Mesenteric fat pad (tissue), 1 donor: ENCODE measurements at places on chromosomes 5 and 9. TPM values are rescaled to one million over a fixed set of nuclear protein-coding genes. Genes with fewer than 3 reads are reported as not detected.

The CARTPT gene
- not detected for total RNA-seq

The BAG1 gene
- 131 TPM for total RNA-seq

The ANKRD20A1 gene
- 2.2 TPM for total RNA-seq

The KIF20A gene
- total RNA-seq = not detected

The STK32A gene
- total RNA-seq = 0.51 TPM

- no peak for DNase-seq
Observed at GRCh38 chr9:13863112-13863511, 450.8 kb downstream of the NFIB start.

DNA sequence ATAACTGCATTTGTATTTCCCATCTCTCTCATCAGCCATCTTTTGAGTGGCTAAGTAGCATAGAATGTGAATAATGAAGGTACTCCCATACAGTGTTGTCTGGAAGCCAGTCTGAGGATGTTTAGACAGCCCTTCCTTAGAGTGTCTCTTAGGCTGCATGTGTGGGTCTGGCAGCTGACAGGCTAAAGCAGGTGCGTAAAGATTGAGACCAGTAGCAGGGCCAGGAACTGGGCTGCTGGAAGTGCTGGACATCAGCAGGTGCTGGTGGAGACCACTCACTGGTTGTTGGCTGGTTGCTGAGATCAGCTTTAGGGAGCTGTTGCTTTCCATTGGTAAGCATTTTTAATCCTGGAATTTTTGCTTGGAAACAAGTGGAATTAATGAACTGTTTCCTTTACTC lies 197.5 kb downstream of the PCSK5 start:
- no peak for DNase-seq

- no peak for DNase-seq
Observed at GRCh38 chr5:7763621-7764072, 87.3 kb downstream of the CFAP90 start.

- DNase-seq = no peak
Observed at GRCh38 chr5:141039061-141039460, 12.1 kb upstream of the PCDHB1 start.

DNA sequence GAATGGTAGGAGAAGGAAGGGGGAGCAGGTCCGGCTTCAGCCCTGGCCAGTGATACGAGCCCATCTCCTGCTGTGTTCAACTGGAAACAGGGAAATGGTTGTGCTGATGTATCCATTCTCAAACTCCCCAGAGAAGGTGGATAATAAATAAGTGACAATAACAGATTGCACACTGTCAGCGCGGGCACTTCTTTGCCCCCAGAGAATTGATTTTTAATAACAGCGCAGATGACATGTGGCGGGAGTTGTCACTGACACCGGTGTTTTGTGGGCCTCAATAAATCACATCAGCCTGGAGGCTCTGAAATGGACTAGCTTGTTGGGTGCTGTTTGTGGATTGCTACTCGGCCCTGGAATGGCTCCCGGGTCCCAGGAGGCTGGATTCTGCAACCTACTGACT lies 141.4 kb upstream of the PANK3 start:
- DNase-seq = no peak

DNA sequence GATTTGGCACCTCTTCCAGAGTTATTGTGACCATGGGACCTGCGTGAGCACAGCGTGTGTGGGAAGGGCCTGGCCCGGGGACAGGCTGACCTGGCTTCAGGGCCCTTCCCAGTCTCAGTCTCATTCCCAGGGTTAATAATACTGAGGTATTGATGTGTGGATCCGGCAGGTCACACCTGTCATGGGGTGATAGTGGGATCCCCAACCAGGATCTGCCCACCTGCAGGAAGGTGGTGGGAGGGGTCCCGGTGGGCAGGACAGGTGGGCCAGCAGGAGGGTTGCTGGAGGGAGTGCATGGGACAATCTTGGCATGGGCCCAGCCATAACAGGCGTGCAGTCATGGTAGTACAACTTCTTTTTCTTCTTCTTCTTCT lies 55.4 kb downstream of the COL15A1 start:
- no peak for DNase-seq

DNA sequence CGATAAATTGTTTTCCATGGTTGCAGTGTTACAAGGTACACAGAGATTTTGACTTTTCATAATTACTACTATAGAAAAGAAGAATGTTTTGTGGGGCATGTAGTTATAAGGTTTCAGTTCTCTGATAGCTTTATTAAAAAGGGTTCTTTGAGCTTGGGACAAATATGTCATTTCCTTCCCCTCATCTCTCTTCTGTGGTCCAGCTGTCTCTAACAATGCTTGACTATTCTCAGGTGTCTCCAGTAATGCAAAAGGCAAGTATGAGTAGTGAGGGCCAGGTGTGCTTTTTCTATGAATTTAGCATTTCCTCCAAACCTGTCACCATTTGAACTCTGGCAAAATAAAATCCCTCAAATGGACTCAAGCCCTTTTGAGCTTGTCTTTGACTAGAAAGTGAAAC lies 84.3 kb downstream of the SLF1 start:
- DNase-seq = no peak

DNA sequence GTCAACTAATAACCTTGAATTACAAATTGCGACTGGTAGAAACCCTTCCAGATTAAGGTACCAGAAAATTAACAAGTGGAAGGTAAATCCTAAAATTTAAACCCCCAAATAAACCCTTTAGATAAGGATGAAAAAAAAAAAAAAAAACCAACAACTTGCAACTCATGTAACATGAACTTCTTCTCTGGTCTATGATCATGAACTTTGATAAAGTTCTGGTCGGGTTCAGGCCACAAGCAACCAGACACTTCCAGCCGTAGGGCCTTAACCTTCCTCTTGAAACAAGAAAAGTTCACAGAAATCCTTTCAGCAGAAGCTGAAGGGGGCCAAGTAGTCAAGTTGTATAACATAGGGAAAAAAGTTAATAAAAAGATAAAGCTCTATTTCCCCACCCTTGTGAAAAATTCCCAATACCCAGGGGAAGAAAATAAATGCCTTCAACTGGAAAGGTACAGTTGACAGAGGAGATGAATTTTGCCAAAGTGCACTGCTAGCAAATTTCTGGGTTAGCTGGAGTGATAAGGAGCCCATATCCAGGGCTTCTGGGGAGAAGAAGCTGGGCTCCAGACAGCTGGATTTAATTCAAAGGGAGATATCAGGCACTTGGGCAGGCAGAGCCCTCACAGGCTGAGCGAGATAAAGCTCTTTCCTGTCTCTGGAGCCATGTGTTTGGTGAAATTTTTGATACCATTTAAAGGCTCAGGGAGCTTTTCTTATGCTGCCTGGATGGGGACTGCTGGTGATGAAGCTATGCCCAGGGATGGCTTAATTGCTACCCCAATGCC lies 234.2 kb upstream of the PANK3 start:
- DNase-seq = no peak

- no peak for DNase-seq
Observed at GRCh38 chr5:119360905-119361593, 5.2 kb downstream of the TNFAIP8 start.

GRCh38 chr5:55004729-55005128 lies 19.3 kb upstream of the GZMK start:
- no peak for DNase-seq

DNA sequence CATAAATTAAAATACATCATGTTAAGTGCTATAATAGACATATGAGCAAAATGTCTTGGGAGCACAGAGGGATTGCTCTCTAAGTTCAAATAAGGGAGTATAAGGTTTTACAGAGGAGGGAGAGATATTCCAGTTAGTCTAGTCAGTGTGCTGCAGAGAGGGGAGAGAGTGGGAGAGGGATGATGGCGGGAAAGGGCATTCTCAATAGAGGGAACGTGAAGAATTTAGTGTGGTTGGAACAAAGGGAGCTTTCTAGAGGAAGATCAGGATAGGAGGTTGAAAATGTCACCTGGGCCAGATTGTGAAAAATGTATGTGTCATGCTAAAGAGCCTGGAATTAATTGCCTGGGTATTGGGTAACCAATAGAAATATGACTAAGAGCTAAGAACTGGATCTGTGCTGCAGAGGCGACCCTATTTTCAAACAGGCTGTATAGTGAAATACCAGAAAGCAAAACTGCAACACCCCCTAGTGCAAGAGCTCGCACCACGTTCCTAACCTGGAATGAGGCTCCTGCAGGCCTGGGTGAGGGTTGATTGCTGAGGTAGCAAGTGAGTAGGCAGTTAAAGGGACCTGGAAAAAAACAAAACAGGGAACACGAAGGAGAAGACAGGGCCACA lies 791.8 kb upstream of the C9orf72 start:
- no peak for DNase-seq

DNA sequence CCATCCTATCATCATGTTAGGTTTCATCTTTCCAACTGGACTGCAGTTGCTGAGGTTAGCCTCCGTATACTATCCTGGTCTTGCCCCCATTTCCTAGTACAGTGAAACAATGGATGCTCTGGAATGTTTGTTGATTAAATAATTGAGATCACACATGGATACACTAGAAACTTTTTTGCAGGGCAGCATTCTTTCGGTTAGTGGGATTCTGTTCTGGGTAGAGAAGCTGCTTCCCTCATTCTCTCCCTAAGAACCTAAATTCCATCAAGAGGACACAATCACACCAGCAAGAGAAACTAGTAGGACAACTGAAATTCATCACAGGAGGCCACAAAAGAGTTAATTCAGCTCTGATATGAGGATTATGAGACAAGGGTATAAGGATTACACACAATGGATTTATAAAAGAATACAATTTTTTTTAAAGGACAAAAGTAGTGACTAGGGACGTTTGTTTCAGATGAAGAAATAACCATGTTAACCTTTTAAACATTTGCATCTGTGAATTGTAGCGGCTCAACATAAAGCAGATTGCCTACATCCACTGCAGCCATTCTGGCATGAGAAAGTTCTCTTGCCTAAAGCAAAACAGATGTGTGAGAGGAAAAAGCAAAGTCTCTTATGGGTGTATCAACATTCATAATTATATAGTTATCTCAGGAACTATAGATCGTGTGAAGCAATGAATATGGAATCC lies 162.7 kb upstream of the LHFPL2 start:
- no peak for DNase-seq

- no peak for DNase-seq
Observed at GRCh38 chr5:61999371-61999770, 306.6 kb upstream of the KIF2A start.
